ENCODE measurements at places on chromosomes 4 and X.

DNA sequence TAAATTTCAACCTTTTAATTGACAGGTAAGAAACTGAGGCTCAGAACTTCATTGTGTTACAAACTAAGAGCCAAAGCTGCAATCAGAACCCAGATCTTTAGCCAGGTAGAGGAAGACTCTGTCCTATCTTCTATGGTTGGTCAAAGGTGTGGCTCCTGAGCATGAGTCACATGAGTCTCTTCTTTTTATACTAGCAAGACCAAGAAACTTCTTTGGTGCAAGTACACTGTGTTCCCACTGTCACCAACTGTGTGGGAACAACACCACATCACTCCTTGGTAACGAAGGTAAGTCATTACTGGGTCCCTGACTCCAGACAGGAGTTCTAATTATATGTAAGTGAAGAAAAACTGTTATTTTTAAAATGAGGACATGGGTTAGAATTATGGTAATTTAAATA, 290.1 kb downstream of the INPP4B start:
- no peaks in the 10 kb centered on the region for H3K36me3 ChIP-seq
- no peak overlapping the region for H3K4me3 ChIP-seq
- peaks cover 26% of the 10 kb centered on the region for H3K4me1 ChIP-seq
- no peak for DNase-seq
- no peaks in the 10 kb centered on the region for H3K27me3 ChIP-seq

- no peaks in the 10 kb centered on the region for H3K27me3 ChIP-seq
- no peaks in the 10 kb centered on the region for H3K36me3 ChIP-seq
- no peak overlapping the region for H3K4me3 ChIP-seq
- H3K4me1 ChIP-seq, result no peaks in the 10 kb centered on the region
These were observed 1148.8 kb downstream of the RAPGEF2 start for GRCh38 chr4:160251522-160252170.

- H3K27ac ChIP-seq, result no peak overlapping the region
- H3K36me3 ChIP-seq, result no peaks in the 10 kb centered on the region
- no peak for DNase-seq
- H3K27me3 ChIP-seq, result peaks cover 2% of the 10 kb centered on the region
These were observed 56.9 kb downstream of the ARHGAP10 start for GRCh38 chr4:147788791-147789190.

GRCh38 chrX:72123471-72124185, 8.1 kb downstream of the RTL5 start:
- DNase-seq, result no peak
- no peak overlapping the region for H3K4me3 ChIP-seq
- H3K36me3 ChIP-seq, result no peaks in the 10 kb centered on the region
- H3K27me3 ChIP-seq, result peaks cover 15% of the 10 kb centered on the region
- H3K27ac ChIP-seq, result no peak overlapping the region

DNA sequence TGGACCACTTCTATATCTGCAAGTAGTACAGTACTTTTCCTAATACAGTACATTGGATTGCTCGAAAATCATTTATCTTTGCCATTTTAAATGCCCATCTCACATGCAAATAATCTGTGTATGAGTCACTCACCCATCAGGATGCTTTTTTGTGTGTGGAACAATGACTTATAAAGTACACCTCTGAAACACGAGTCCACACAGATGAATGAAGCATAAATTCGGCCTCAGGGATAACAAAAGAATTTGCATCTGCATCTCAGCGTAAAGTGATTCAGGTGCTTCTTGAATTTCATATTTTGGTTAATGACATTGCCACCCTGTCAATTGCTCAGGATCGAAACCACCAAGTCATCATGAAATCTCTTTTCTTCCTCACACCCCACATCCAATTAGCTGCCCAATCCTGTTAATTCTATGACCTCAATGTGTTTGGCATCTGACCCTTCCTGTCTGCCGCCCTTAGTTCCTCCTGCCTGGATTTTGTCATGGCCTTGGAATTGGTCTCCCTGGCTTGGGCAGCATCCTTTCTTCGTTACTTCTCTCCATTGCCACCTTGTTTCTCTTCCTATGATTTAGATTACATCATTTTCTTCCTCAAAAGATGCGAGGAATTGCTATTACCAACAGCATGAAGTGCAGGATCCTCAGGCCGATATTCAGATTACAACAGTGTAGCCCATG, 161.6 kb upstream of the MID1 start:
- no peaks in the 10 kb centered on the region for H3K4me1 ChIP-seq
- H3K27me3 ChIP-seq, result no peaks in the 10 kb centered on the region
- no peak for DNase-seq
- H3K36me3 ChIP-seq, result no peaks in the 10 kb centered on the region

- H3K4me1 ChIP-seq, result peaks cover 5% of the 10 kb centered on the region
- H3K36me3 ChIP-seq, result no peaks in the 10 kb centered on the region
- H3K4me3 ChIP-seq, result no peak overlapping the region
- no peak overlapping the region for H3K27ac ChIP-seq
- no peaks in the 10 kb centered on the region for H3K27me3 ChIP-seq
- DNase-seq, result no peak
These were observed 318.6 kb upstream of the CASK start for GRCh38 chrX:42242004-42242403.

- peaks cover 24% of the 10 kb centered on the region for H3K4me1 ChIP-seq
- H3K4me3 ChIP-seq, result peak overlapping the region; percentile 30
- DNase-seq, result peak; percentile 4
- H3K27ac ChIP-seq, result peak overlapping the region; percentile 67
These were observed 58.6 kb upstream of the DCTD start for GRCh38 chr4:182975806-182976205.

DNA sequence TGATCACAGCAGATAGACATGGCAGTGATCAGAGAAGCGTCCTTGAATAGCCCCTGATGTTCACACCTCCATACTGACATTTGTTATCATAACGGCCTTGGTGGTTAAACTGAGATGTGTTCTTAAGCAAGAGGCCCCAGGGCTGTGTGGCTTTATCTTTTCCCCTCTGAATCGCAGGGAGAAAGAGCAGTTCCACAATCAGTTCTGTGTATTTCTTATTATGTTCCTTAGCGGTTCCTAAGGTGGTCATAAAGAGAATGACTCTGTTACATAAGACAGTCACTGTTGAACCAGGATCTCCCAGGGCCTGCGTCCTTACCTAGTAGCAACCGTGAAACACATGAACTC, 52.8 kb upstream of the CBR4 start:
- no peak overlapping the region for H3K27ac ChIP-seq
- no peak overlapping the region for H3K4me3 ChIP-seq

DNA sequence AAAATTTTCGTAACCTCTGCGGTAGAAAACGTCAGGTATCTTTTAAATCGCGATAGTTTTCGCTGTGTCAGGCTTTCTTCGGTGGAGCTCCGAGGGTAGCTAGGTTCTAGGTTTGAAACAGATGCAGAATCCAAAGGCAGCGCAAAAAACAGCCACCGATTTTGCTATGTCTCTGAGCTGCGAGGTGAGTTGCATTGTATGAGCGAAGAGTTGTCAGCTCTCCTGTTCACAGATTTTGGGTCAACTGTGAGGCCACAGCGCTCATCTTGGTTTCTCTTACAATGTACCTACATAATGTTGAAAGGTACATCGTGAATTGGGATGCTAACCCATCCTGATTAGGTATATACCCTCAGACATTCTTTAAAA, 486 bp downstream of the CLCN3 start:
- H3K4me3 ChIP-seq, result peak overlapping the region; percentile 100
- peaks cover 63% of the 10 kb centered on the region for H3K4me1 ChIP-seq
- no peaks in the 10 kb centered on the region for H3K36me3 ChIP-seq
- H3K27me3 ChIP-seq, result no peaks in the 10 kb centered on the region

DNA sequence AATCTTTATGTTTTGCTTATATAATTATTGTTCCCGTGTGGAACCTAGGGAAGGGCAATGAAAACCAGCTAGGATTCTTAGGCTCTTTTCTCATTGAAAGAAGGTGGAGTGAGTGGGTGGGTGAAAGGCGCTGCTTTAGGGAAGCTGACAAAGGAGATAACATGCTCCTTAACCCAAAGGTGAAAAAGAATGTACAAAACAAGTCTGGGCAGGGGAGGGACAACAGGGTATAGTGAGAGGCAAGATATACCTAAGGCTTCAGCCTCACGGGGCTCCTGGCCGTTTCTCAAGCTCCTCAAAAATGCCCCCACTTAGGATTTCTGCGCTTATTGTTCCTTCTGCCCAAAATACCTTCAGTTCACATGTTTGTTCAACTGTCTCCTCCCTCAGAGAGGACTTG, 1.8 kb downstream of the SH2D1A start:
- peaks cover 48% of the 10 kb centered on the region for H3K4me1 ChIP-seq
- peak overlapping the region; percentile 87 for H3K4me3 ChIP-seq
- peaks cover 5% of the 10 kb centered on the region for H3K36me3 ChIP-seq
- H3K27me3 ChIP-seq, result no peaks in the 10 kb centered on the region
- H3K27ac ChIP-seq, result peak overlapping the region; percentile 96
- DNase-seq, result no peak

GRCh38 chr4:81049907-81050306, 19.4 kb downstream of the BMP3 start:
- no peak overlapping the region for H3K27ac ChIP-seq
- no peaks in the 10 kb centered on the region for H3K4me1 ChIP-seq
- H3K4me3 ChIP-seq, result no peak overlapping the region
- H3K36me3 ChIP-seq, result no peaks in the 10 kb centered on the region
- peaks cover 4% of the 10 kb centered on the region for H3K27me3 ChIP-seq

DNA sequence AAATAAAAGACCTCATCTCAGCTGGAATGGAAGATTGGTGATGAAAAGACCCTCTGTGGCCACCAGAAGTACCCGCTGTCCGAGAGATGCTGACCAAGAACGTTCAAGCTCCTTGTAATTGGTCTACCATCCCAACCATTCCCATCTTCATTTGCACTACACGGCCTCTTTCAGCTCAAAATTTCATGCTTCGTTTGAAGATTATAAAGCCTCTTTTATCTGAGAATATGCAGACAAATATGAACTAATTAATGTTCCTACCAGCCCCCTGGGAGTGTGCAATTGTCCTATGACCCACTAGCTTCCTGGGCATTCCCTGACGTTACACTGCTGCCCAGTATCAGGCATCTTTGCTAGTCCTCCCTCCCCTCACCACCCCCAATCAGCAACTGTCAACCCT, 583.7 kb downstream of the MID1IP1 start:
- no peak overlapping the region for H3K27ac ChIP-seq
- no peaks in the 10 kb centered on the region for H3K27me3 ChIP-seq
- no peak overlapping the region for H3K4me3 ChIP-seq
- peaks cover 6% of the 10 kb centered on the region for H3K4me1 ChIP-seq

- DNase-seq, result peak; percentile 7
- peak overlapping the region; percentile 88 for H3K27ac ChIP-seq
- peaks cover 36% of the 10 kb centered on the region for H3K4me1 ChIP-seq
- no peaks in the 10 kb centered on the region for H3K27me3 ChIP-seq
- peak overlapping the region; percentile 59 for H3K4me3 ChIP-seq
- H3K36me3 ChIP-seq, result peaks cover 33% of the 10 kb centered on the region
These were observed 7.2 kb downstream of the PDHA1 start for GRCh38 chrX:19350941-19351384.

All from activated naive CD8-positive, alpha-beta T cell treated with anti-CD3 and anti-CD28 coated beads, Interleukin-2, amount 50 U/mL, for 24 hours (primary cell).